ENCODE measurements at places on chromosomes 6 and 20.

- DNase-seq, result no peak
These were observed 51.7 kb downstream of the CPXM1 start for GRCh38 chr20:2748551-2749342.

- no peak for DNase-seq
These were observed 27.8 kb upstream of the SMIM28 start for GRCh38 chr6:138349891-138350290.

DNA sequence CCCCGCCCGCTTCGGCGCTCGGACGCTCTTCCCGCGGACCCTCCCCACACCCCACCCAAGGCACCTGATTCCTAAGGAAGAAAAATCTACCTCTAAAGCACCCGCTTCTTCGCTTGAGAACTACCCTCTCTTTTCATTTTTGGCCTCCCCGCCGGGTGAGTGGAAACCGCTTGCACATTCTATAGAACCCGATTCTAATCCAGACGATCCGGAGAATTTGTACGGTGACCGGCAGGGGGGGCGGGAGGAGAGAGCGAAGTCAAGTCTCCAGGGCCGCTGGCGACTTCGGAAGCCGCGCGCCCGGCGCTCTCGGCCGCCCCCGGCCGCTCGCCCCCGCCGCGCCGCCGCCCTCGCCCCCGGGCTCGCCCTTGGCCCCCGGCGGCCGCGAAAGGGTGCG is at the start of gene RBM24:
RBM24 (plus strand) TSS at position 262 of the 397 bp plus-strand sequence. CDS start 221 bp downstream, outside the sequence.
- no peak for DNase-seq

- DNase-seq, result no peak
These were observed 211.0 kb downstream of the NFATC2 start for GRCh38 chr20:51331481-51331880.

GRCh38 chr6:147510929-147511590 is 2.6 kb downstream of the SAMD5 start:
- no peak for DNase-seq

- no peak for DNase-seq
These were observed 46.8 kb downstream of the INSM1 start for GRCh38 chr20:20414640-20415220.

DNA sequence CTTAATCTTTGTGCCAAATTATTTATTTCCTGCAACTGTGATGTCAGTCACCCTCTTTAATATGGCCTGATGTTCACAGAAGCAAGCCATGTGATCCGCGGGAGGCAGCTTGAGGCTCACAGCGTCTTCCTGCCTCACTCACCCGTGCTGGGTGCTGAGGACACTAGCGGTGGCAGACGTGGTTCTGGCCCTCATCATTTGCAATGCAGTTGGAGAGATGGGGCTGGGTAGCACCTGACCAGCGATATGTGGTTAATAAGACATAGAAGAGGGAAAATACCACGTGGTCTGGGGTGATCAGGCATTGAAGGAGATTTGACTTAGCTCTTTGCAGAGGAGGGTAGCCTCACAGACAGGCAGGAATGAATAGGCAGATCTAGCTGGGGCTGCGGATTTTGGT is 264.7 kb downstream of the TMEM242 start:
- DNase-seq, result no peak

DNA sequence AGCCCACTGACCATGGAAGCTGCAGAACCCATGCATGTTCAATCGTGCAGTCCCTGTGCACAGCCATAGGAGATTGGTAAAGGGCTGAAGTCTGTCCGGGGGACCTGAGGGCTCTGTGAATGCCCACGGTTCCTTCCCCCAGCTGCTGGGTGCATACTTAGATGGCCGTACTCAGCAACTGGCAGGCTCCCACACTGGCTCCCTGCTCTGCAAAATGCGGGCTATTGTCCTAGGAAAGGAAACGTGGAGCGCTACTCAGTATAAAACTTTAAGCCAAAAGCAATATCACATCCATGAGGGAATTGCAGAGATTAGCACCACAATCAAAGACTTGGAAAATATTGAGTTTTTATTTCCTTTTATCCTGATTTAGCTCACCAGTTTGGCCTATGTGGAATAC is 202.0 kb downstream of the WDR27 start:
- DNase-seq, result no peak

GRCh38 chr6:107864226-107865127 is 40.4 kb upstream of the SCML4 start:
- DNase-seq, result no peak

DNA sequence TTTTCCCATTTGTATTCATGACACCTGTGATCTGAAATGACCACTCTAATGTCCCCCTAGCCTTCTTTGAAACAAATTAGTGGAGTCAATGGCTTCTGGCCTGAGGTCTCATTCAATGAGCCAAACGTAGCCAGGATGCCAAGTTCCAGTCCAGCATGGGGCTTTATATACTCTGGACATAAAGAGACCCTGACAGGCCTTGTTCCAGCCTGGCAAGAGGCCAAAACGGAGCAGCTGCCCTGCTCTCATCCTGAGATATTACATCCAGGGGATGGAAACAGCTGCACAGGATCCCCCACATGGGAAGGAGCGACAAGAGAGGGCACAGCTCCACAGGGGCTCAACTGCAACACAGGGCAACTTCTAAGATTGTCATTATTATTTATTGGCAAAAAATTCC is 437.8 kb downstream of the CDH26 start:
- no peak for DNase-seq

DNA sequence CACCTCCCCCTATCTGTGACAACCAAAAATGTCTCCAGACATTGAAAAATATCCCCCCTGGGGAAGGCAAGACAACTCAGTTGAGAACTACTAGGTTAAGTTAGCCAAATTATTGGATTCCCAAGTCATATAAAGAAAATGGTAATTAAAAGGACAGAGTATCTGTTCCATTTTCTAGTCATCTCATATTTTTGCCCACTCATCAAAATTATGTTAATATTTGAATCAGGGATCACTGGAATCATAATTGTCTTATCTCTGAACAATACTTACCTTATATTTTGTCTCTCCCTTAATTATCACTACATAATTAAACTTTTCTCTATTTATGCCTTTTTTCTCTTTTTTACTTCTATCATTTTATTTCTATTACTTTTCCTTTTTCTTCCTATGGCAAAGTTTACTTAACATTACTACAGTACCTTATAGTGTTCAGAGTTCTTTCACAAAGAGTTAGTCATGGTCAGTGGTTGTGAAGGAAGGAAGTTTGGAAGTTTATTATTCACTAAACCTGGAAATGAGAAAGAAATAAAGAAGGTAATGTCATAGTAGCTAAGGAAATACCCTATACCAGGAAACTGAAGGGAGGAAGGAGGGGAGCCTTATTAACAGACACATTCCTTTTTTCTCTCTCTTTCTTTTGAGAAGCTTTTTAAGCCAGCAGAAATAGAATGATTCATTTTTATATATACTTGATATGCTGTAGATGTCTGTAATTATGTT is 332.9 kb downstream of the COL12A1 start:
- DNase-seq, result no peak

DNA sequence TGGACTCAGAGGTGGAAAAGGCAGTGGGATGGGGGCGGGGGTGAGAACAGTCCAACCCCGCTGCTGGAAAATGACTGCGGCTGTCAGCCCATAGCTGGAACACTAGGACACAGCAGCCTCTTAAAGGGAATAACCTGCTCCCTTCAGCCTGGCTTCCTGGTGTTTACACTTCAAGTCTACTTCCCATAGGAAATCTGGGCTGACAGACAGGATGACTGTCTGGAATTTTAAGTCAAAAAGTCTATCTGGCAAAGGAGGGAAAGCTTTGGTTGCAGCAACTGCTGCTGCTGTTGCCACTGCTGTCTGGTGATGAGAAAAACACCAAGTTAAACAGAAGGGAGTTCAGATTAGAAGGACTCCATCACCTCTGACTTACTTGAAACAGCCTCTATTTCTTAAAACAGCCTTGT is 44.9 kb downstream of the TNFRSF21 start:
- no peak for DNase-seq

- peak; percentile 27 for DNase-seq
These were observed 639 bp upstream of the CD24 start for GRCh38 chr6:106974999-106975737.

- no peak for DNase-seq
These were observed 53.0 kb downstream of the ELOVL2 start for GRCh38 chr6:10991115-10991514.

DNA sequence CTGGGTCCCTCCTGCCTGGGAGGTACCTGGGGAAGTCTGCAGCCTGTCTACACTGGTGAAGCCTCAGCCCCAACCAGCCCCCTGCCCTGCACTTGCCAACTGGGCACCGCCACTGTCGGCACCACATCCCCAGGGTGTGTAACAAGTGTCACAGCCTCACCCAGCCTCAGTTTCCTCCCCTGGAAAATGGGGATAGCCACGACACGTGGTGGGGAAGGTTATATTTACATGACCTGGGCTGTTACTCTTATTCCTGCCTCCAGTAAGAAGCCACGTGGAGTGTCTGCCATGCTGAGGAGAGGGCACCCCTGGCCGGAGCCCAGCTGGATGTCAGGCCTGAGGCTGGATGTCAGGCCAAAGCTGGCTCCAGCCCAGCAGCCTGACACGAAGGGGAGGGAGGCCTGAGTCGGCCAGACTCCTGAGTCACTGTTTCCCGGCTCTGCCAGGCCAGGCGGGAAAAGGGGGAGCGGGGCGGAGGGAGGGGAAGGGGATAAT is 44.9 kb downstream of the SNAI1 start:
- DNase-seq, result no peak

DNA sequence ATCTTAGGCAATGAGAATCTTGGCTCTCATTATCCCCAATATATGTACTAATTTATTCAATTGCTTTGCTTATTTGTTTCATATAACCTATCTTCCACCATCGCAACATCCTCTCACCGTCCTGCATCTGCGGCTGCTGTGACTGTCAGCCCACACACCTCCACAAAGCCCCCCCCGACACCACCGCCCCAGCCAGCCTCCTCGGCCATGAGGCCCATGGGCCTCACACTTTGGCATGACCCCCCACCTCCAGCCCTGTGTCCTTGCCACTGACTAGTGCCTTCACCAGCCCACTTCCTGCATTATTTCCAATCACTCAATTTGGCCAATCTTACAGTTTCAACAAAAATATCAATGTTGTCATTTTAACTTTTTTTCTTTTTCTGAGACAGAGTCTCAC is 60.7 kb upstream of the TOX2 start:
- DNase-seq, result no peak

DNA sequence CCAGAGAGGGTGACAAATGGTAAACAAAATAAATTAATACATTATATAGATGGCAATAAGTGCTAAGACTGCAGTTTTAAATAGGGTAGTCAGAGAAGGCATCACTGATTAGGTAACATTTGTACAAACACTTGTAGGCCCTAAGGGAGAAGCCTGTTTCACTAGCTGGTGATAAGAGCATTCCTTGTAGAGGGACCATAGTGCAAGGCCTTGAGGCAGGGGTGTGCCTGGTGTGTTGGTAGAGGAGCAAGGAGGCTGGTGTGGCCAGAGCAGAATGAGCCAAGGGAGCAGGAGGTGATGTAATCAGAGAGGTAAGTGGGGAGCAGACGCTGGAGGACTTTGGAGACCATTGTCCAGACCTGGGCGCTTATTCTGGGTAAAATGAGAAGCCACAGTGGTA is 70.7 kb downstream of the ANKRD6 start:
- no peak for DNase-seq

DNA sequence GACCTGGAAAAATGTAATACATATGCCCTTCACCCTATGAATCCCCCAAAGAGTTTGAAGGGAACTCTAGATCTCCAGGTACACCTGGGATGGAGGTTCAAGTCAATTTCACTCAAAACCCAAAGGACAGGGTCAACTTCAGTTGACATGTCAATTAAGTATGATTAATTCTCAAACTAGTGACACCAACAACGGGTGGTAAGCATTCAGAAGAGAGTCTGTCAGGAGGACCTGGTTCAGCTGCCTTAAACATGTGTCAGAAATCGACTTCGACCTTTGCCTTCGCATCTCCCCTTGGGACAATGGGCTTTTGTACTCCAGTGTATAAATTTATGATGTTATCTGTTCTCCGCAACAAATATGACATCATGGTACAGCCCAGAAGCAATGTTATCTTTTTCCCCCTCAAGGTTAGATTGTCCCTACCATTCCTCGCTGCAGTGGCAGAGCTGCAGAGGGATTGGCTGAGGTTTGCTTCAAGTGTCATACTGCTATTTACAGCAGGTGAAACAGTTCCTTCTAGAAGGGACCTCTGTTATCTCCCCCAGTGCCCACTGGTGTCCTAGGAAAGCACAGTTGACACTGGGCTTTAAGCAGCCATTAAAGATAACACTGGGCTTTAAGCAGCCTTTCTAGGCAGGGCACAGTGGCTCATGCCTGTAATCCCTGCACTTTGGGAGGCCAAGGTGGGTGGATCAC is 94.7 kb upstream of the SNX9 start:
- DNase-seq, result no peak

GRCh38 chr20:9500121-9500520 is 14.3 kb upstream of the LAMP5 start:
- DNase-seq, result no peak

DNA sequence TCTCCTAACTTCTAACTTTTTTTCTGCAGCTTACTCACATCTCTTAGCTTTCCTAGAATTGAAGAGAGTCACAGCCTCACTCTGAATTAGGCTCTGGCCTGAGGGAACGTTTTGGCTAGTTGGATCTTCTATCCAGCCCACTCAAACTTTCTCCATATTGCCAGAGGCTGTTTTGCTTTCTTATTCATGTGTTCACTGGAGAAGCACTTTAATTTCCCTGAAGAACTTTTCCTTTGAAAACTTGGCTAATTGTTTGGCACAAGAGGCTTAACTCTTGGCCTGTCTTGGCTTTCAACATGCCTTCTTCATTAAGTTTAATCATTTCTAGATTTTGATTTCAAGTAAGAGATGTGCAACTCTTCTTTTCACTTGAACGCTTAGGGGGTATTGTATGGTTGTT is 138.2 kb upstream of the PLCB4 start:
- no peak for DNase-seq

- no peak for DNase-seq
These were observed 43.4 kb upstream of the SPTLC3 start for GRCh38 chr20:12965212-12965869.

DNA sequence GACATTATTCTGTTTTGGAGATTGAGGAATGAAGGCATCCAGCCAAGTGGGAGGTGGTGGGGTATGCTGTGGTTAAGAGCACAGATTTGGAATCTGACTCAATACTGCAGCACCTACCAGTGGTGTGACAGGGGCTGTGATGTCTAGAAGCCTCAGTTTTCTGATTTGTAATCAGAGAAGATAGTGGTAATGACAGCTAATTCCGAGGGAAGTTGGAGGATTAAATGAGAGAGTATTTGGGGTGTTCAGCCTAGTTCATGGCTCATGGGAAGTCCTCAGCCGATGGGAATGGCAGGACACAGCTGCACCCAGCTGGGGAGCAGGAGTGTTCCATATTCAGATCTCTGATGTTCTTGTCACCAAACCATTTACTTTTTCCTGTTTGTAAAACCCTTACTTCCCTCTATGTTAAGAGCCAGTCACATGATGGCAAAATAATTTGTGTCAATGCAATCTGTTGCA is 9.3 kb downstream of the SLC9A8 start:
- no peak for DNase-seq

DNA sequence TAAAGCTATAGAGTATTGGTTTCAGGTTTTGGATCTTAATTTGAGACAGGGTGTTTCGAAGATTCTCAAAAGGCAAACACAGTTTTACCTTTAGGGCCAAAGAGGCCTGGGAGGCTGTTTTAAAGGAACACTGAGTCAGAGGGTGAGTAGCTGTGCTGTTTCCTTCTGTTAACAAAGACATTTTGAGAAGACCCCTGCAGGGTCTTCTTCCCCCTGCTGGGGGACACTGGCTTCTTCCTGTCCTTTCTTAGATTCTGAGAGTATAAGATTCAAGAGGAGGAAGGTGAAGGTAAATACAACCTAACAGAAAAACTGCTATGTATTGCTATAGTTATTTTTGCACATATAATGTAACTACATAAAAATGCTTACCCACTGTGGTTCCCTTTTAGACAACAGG is 19.0 kb downstream of the HS3ST5 start:
- DNase-seq, result no peak
